ENCODE measurements at places on chromosomes 7 and 10.

DNA sequence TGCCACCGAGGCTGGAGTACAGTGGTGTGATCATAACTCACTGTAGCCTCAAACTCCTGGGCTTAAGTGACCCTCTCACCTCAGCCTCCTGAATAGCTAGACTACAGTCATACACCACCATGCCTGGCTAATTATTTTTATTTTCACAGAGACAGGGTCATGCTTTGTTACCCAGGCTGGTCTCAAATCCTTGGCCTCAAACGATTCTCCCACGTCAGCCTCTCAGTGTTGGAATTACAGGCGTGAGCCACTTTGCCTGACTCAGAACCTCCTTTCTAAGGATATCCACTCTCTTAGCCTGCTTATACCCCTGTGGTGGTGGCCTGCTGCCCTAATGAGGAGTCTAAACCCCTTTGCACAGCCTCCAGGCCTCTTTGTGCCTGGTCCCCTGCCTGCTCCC is 4.2 kb upstream of the IGFBP1 start:
- no peak overlapping the region for H3K27ac ChIP-seq
- peaks cover 3% of the 10 kb centered on the region for H3K4me1 ChIP-seq
- no peak overlapping the region for H3K4me3 ChIP-seq
- H3K36me3 ChIP-seq = no peaks in the 10 kb centered on the region
- peaks cover 21% of the 10 kb centered on the region for H3K27me3 ChIP-seq

GRCh38 chr10:45265996-45266395 is 49.4 kb downstream of the OR13A1 start:
- no peaks in the 10 kb centered on the region for H3K4me1 ChIP-seq
- H3K27ac ChIP-seq = no peak overlapping the region
- DNase-seq = no peak

DNA sequence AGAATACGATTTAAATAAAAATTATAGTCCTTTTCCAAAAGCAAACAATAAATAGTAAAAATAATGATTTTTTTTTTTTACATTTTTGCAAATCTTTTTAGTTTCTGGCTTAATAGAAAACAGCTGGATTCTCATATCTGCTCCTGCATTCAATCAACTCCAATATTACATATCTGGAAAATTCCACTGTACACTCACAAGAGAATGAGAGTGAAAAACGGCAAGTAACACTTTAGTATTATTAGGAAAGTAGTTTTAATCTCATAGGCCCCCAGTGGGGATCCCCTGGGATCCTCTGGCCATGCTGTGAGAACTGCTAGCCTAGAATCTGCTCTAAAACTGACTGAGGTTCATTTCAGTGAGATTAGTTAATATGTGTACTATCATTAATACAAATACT is 128.6 kb upstream of the LRRN3 start:
- no peak overlapping the region for H3K27ac ChIP-seq
- H3K4me3 ChIP-seq = no peak overlapping the region
- no peaks in the 10 kb centered on the region for H3K4me1 ChIP-seq

DNA sequence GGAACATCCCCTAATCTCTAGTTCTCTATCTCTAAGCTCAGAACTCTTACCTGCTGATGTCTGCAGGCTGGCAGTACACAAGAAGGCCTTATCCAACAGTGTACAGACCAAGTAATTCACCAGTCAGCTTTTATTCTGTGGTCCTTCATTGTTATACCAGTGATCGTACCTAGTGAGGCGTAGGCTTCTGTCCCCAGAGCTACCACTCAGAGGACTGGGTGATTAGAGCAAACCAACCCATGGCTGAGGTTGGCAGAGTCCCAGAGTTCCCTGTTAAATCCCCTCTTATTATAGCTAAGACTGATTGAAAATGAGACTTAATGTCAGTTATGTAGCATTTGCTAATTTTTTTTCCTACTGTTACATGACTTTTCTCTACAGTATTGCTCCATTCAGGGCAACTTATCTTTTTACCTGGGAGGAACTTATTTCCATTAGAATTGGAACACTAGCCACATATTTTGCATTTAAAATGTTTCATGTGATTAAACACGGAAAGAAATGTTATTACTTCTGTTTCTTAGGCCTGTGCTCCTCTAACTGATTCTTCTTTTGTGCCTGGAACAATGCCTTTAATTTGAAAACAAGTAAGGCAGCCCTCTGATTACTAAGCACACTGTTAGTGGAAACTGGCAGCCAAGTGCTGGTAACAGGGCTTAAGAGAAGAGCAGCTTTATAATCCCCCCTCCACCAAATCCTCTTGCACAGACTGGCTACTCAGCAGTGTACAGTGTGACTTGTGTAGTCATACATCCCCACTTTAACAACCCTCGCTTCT is 127.2 kb downstream of the LRRC4 start:
- no peaks in the 10 kb centered on the region for H3K4me1 ChIP-seq
- no peak for DNase-seq
- H3K27me3 ChIP-seq = no peaks in the 10 kb centered on the region
- no peak overlapping the region for H3K4me3 ChIP-seq

DNA sequence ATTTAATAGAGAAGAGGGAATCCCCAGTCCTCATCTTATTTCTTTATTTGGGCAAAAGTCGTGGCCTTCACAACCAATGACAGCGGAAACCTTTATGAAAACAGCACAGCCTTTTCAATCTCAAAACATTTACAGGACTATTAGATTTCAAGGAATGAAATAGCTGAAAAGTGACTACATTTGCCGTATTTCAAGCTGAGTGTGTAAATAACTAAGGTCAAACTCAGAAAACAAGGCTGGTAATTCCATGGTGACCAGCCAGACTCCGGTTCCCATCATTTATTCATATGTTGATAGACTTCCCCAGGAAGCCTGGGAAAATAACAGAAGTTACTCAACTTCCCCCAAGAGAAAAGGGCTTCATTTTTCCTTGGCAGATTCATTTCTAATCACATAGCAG is 457.3 kb upstream of the NFE2L3 start:
- H3K27ac ChIP-seq = no peak overlapping the region
- no peaks in the 10 kb centered on the region for H3K4me1 ChIP-seq
- no peak overlapping the region for H3K4me3 ChIP-seq
- DNase-seq = no peak

DNA sequence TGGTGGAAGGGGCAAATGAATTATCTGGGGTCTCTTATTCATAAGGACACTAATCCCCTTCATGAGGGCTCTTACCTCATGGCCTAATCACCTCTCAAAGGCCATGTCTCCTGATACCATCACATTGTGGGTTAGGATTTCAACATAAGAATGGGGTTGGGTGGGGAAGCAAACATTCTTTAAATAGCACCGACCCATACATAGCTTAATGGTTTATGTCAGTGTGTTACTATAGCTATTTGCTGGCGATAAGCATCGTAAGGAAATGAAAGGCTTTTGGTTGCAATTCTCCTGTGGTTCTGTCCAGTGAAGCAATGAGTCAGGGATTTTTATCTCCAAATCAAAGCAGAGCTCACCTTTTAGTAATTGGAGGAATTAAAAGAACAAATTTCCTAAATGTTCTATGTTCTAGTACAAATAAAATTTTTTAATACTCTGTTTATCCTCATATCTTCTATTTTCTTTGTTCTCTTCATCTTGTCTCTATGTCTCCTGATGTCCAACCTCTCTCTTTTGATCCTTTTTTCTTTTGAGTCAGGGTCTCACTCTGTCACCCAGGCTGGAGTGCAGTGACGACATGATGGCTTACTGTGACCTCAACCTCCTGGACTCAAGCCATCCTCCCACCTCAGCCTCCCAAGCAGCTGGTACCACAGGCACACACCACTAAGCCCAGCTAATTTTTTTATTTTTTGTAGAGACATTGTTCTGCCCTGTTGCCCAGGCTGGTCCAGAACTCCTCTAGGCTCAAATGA is 57.0 kb upstream of the GLCCI1 start:
- H3K4me3 ChIP-seq = no peak overlapping the region
- no peaks in the 10 kb centered on the region for H3K4me1 ChIP-seq

DNA sequence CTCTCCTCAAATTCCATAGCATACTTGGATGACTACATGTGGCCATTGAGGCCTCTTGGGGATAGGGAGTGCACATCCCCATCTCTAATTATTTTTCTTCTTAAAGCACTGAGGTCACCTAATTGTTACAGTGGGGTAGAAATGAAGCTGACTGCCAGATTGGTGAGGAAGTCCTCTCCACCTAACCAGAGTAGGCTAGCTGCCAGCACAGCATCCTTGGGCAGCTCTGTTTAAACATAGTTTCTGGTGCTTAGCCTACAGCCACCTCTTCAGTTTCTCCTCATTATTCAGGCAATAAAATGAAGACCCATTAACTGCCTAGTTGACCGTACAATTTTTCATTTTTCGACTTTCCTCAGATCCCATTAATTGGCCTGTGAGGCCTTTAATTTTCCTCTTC is 104.6 kb downstream of the MLLT10 start:
- no peak overlapping the region for H3K27ac ChIP-seq
- H3K27me3 ChIP-seq = no peaks in the 10 kb centered on the region
- peaks cover 6% of the 10 kb centered on the region for H3K4me1 ChIP-seq
- DNase-seq = no peak
- H3K36me3 ChIP-seq = no peaks in the 10 kb centered on the region

- no peak overlapping the region for H3K27ac ChIP-seq
- no peaks in the 10 kb centered on the region for H3K4me1 ChIP-seq
- H3K4me3 ChIP-seq = no peak overlapping the region
- H3K27me3 ChIP-seq = no peaks in the 10 kb centered on the region
Measured at GRCh38 chr10:70682920-70683600, 10.8 kb downstream of the ADAMTS14 start.

- no peak overlapping the region for H3K4me3 ChIP-seq
- H3K36me3 ChIP-seq = no peaks in the 10 kb centered on the region
- no peak for DNase-seq
- H3K4me1 ChIP-seq = no peaks in the 10 kb centered on the region
- H3K27me3 ChIP-seq = no peaks in the 10 kb centered on the region
Measured at GRCh38 chr7:43296306-43296705, 183.9 kb downstream of the HECW1 start.

GRCh38 chr10:103069453-103070331 is 123.4 kb downstream of the NT5C2 start:
- H3K4me1 ChIP-seq = no peaks in the 10 kb centered on the region
- H3K27ac ChIP-seq = no peak overlapping the region
- no peak overlapping the region for H3K4me3 ChIP-seq
- no peaks in the 10 kb centered on the region for H3K27me3 ChIP-seq
- H3K36me3 ChIP-seq = no peaks in the 10 kb centered on the region

DNA sequence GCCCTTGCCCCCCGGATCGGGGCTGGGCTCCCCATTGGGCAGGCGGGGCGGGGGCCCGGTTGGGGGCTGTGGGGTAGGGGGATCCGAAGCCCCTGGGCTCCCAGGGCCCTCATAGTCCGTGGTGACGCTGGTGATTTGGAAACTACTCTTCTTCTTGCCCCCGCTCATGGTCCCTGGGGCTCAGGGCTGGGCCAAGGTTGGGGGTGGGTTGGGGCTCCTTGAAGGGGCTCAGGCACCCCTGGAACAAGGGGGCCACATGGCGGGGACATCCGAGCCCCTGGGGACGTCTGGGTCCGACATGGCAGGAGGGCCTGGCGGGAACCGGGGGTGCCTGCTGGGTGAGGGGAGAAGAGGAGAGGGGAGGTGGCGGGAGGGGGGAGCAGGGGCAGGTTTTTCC is 1.1 kb downstream of the TSC22D4 start:
- peak overlapping the region; percentile 83 for H3K4me3 ChIP-seq
- H3K27ac ChIP-seq = peak overlapping the region; percentile 39
- H3K4me1 ChIP-seq = peaks cover 23% of the 10 kb centered on the region
- H3K27me3 ChIP-seq = no peaks in the 10 kb centered on the region

DNA sequence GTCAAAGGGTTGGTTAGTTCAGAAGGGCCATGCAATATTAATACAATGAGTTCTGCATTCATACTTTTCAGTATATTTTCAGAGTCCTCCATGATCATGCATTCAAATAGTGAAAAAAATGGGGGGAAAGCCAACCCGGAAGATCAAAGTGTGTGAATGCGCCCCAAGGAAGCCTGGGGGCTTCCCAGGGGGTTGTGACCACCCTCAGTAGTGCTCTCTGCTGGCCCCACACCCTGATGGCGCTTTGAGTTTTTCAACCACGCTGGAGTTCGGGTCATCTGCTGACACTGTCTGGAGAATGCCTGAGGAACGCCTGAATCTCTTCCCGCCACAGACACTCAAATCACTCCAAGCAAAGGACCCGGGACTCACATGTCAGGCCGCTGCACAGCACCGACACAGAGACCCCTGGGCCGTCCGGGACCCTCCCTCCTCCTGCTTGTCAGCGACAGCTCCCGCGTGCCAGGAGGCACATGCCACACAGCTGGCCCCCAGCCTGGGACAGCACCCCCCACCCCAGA is 1.0 kb downstream of the TNS3 start:
- no peaks in the 10 kb centered on the region for H3K27me3 ChIP-seq
- H3K27ac ChIP-seq = peak overlapping the region; percentile 66
- DNase-seq = no peak
- H3K36me3 ChIP-seq = no peaks in the 10 kb centered on the region
- peak overlapping the region; percentile 67 for H3K4me3 ChIP-seq

DNA sequence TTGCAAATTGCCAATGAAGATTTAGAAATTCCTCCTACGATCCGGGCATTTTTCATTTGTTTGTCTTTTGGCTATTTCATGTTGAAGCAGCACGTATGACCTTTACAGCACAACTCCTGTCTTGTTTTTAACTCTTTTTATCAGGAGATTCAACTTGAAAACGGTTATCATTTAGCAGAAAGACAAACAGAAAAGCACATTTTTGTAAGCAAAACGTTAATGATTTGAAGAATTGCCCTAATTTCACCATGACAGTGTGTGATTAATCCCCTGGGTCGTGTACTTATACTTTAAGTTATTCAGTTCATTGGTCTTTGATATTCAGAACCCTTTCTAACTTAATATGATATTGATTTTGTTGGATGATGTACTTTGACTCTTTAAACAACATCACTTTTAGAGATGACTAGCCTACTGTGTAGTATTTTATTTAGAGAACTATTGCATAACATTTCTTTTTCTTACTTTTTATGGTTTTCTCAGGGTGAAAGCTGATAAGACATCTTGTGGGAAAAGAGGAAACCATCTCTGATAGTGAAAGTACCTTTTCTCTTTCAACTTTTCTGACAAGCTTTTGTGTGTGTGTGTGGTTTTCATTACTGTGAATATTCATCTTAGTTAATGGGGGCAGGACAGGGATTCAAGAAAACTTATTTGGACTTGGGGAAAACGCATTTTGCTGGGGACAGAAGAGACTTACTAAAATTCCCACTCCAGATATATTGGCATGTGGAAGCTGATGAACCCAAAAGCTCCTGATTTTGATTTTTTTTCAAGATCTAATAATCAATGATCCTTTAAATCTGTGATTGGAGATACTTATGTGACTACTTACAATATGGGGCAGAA is 8.1 kb downstream of the HHEX start:
- no peak overlapping the region for H3K4me3 ChIP-seq
- H3K4me1 ChIP-seq = no peaks in the 10 kb centered on the region
- H3K27me3 ChIP-seq = no peaks in the 10 kb centered on the region
- H3K36me3 ChIP-seq = no peaks in the 10 kb centered on the region

- peak; percentile 77 for DNase-seq
- H3K4me3 ChIP-seq = peak overlapping the region; percentile 76
- peak overlapping the region; percentile 90 for H3K27ac ChIP-seq
- peaks cover 8% of the 10 kb centered on the region for H3K4me1 ChIP-seq
- no peaks in the 10 kb centered on the region for H3K27me3 ChIP-seq
Measured at GRCh38 chr10:101031796-101032636, 982 bp downstream of the SFXN3 start.

- DNase-seq = no peak
- H3K27me3 ChIP-seq = no peaks in the 10 kb centered on the region
- H3K4me3 ChIP-seq = no peak overlapping the region
- no peak overlapping the region for H3K27ac ChIP-seq
- no peaks in the 10 kb centered on the region for H3K36me3 ChIP-seq
- H3K4me1 ChIP-seq = no peaks in the 10 kb centered on the region
Measured at GRCh38 chr10:48678041-48678440, 6.6 kb upstream of the WDFY4 start.

All from colonic mucosa (tissue), 4 donors.